NCI-H510A treated with DMSO at 0.1 percent for 48 hours (cell line): ENCODE measurements at places on chromosomes 12 and 14.

DNA sequence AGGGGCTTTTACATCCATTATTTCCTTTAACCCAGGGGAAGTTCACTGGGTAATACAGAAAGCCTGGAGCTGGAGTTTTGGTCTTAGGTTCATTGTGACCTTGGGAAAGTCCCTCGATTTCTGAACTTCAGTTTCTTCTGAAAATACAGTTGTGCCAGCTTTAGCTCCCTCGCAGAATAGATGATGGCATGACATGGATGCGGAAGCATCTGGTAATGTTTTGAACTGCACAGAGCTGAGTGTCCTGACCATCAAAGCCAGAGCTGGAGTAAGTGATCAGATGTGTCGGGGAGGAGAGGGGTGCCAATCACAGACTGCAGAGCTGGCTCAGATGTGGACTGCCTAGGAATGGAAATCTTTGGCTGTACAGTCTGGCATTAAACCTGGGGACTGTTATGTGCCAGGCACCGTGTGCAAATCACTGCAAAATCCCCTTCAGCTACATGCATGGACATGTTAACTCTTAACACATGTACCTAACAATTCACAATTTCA, 180.9 kb downstream of the ETV6 start:
- no peak for DNase-seq

DNA sequence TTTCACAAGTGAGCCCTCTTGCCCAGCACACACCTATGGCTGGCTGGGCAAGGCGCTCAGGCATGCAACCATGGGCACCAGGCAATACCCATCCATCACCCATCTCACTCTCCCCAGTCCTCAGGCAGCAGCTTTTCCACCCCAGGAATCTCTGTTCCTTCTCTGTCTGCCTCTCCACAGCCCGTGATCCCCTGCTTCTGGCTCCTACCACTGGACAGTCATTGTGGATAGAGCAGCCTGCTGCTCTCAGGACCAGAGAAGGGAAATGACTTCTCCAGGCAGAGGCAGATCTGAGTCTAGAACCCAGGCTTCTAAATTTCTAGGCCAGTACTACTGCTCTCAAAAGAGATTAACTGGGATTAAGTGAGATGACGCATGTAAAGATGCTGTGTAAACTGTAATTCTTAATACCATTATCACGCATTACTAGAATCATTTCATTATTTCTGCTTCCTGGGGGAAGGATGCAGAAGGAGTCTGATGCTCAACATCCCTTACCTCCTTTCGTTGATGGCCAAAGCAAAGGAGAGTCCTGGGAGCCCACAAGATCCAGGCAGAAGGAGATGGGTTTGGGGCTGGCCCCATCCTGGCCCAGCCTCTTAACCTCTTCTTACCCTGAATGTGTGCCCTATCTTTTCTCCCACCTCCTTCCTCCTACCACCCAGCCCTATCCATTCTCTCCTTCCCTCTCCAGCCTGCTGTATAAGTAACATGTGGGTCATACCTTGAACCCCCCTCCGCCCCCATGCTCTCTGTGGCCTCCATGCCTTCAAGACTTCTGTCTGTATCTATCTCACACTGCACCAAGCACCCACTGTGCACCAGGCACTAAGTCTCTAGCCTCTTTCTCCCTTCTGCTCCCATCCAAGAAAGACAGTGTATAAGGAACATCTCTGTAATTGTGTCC, 4.8 kb upstream of the AQP5 start:
- no peak for DNase-seq

DNA sequence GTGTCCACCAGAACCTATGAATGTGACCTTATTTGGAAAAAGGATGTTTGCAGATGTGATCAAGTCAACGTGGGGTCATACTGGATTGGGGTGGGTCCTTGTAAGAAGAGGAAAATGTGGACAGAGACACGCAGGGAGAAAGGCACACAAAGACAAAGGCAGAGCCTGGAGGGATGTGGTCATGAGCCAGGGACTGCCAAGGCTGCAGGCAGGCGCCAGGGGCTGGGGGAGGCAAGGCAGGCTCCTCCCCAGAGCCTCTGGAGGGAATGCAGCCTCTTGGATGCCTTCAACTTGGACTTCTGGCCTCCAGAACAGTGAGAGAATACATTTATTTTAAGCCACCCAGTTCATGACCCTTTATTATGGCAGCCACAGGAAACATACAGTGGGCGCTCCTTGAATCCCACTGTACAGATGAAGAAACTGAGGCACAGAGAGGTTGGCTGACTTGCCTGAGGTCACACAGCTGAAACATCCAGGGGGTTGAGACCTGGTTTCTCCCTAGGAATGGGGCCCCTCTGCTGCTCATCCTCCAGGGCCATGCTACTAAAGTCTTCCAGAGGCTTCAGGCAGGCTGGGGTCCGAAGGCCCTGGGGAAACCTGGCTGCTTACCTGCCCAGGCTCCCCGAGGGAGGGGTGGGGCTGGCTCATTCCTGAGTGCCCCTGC, 99.7 kb downstream of the RFLNA start:
- DNase-seq = no peak

GRCh38 chr14:74911221-74911620, 11.8 kb downstream of the RPS6KL1 start:
- DNase-seq = no peak

DNA sequence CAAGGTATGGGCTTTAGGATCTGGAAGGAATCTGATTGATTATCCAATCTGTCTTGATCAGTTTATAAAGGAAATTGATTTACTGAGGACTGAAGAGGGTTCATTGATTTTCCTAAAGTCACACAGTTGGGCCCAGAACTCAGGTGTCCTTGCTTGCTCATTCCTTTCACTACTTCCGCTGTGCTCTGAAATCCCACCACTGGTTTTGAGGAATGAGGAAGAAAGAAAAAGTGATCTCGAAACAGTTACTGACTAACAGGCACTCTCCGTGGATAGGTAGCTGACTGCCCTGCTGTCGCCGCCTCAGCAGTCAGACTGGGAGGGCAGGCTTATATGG, at the start of gene FITM1:
FITM1 (plus strand) TSS at position 280 of the 337 bp plus-strand sequence. CDS start 905 bp downstream, outside the sequence.
- DNase-seq = no peak

- peak; percentile 93 for DNase-seq
Measured at GRCh38 chr12:54159140-54159539, 29.6 kb downstream of the SMUG1 start.

DNA sequence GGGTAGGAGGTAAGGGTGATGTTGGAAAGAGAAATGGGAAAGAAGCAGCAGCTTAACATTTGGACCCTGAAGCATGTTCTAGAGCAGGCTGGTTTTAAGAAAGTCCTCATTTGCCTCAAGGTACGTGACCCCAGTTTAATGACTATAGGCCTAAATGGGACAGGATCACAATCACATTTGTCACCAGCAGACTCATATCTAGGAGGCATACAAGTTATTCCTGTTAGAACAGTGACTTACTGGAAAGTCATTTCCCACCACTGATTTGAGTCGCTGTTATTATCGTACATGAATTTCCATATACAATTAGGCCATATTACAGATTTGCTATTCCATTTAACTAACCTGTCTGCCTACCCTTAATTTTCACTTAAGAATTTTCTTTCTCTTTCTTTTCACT, 326.1 kb downstream of the DAD1 start:
- DNase-seq = no peak
